ENCODE measurements at places on chromosomes 11 and 22.

DNA sequence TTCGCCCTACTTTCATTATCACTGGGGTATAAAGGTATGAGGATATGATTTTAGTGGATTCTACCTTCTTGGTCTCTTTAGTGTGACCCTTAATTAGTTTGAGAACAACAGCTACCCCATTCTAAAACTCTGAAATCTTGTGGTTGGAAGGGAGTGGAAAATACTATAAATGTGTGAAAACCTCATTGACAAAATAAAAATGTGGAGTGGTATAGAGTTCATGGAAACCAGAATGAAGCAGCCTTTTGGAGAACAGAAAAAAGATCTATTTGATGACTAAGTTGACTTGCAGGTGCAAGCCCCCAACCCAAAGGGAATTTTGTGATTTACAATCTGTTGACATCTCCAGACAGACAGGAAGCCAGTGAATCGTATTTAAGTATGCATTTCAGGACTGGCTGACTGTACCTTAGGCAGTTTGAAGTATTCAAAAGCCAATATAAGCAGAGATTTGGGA lies 75.8 kb downstream of the GAS2 start:
- DNase-seq: no peak

DNA sequence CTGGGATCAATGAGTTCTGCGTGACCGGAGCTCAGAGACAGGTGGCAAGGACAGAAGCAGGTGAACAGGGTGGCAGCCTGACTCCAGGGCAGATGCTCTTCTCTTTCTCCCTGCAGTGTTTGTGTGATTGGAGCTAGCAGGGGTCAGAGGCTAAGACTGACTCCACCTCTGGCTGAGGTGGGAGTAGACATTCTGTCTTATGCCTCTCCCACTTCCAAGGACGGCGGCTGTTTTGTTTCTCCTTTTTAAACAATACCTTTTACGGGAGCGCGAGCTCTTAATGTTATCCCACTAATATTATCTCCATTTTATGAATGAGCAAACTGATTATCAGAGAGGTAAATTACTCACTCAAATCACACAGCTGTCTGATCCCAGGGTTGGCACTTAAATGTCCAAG lies 323.7 kb downstream of the MIAT start:
- DNase-seq: no peak

- no peak for DNase-seq
Measured at GRCh38 chr11:132430429-132431062, 1060.1 kb downstream of the NTM start.

- DNase-seq: no peak
Measured at GRCh38 chr11:66906061-66906733, 49.3 kb downstream of the LRFN4 start.

DNA sequence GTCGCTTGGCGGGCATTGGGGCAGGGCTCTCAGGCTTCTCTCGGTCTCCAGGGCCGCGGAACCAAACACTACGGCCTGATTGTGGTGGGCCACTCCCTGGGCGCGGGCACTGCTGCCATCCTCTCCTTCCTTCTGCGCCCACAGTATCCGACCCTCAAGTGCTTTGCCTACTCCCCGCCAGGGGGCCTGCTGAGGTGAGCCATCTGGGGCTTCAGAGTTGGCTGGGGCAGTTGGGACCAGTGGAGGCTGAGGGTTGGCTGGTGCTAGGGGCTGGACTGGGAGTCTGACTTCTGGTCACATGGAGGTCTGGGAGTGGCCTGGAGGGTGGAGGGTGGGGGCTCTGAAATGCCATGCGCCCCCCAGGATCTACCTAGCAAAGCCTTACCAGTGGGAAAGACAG lies 15.3 kb upstream of the MYRF start:
- no peak for DNase-seq

- no peak for DNase-seq
Measured at GRCh38 chr11:126736682-126737572, 263.6 kb downstream of the KIRREL3 start.

- no peak for DNase-seq
Measured at GRCh38 chr11:114440121-114440860, 1.0 kb downstream of the REXO2 start.

DNA sequence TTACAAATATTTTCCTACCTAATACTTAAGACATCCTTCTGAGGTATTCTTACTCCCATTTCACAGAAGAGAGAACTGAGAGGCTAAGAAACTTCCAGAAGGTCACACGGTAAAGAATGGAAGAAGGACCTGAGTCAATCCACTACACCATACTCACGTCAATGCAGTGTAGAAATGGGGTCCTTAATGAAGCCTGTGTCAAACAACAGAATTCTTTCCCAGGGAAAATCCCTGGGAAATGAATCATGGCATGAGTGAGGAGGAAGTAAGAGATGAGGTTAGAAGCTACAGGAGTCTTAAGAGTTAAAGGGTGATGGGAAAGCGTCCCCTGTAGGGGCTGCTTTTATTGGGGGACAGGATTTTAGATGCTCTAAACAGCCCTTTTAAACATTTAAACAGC lies 147.9 kb downstream of the C11orf91 start:
- no peak for DNase-seq

GRCh38 chr22:44271010-44271500 lies 41.7 kb downstream of the SHISAL1 start:
- no peak for DNase-seq

DNA sequence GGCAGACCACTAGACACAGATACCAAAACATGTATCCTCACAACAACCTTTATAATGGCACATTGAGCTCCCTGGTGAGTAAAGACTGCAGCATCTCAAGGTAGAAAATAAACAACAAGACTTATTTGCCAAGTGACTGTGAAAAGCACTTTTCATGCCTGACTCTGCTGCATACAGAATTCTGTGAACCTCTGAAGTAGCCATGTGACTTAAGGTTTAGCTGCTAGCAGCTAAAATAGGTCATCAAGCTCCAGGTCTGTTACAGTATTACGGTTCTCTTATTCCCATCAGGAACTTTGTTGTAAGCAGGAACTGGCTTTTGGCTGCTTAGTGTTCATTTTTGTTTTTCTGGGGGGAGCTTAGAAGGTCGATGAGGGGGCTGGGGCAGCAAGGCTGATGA lies 139.4 kb downstream of the PAX6 start:
- DNase-seq: no peak

DNA sequence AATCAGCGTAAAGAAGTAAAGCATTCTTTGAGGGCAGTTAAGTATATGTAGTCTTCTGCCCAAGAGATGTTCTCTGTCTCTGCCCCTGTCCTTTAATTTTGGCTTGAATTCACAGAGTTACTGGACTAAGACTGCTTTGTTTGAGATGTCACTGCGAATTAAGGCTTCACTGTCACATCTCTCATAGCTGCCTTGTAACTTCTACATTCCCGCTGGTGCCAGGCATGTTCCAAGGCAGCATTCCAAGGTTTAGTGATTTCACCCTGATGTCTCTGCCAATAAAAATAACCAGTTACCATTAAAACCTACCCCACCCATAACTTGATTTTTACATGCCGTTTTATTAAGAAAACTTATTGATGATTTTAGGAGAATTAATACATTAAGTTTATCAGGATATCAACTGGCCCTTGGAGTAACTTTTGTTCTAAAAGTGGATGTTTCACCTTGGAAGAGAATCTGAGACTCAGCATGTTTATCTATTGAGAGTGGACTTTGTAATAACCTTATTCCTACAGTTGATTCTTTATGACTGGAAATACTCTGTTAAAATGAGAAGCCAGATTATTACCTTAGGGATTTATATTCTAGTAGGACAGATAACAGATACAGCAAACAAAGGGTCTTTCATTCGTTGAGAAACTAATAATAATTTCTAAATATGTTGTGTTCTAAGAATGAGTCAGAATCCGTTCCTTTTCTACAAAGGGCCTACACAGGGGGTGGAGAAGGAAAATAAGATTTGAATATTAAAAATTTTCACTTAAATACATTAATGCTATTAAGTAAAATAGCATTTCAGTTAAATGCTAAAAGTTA lies 110.2 kb downstream of the UVRAG start:
- DNase-seq: no peak

DNA sequence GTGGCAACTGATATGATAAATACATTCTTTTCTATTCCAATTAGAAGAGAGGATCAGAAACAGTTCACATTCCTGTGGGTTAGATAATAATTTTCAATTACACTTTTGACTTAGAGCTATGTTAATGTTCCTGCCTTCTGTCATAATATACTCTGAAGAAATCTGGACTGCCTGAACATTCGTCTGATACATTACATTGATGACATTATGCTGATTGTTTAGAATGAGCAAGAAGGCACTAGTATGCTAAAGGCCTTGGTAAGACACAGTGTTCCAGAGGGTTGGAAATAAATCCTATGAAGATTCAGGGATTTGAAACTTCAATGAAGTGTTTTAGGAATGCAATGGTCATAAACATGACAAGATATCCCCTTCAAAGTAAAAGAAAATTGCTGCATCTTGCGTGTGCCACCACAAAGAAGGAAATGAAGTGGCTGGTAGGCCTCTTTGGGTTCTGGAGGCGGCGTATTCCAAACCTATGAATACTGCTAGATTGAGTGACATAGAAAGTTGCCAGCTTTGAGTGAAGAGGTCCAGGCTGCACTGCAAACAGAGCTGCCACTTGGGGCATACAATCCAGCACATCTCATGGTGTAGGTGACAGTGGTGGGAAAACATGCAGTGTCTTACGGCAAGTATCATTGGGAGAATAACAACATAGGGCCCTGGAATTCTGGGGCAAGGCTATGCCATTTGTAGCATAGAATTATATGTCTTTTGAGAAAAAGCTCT lies 21.2 kb upstream of the PDE3B start:
- no peak for DNase-seq

- DNase-seq: peak; percentile 23
Measured at GRCh38 chr22:31378123-31378522, 21.3 kb upstream of the DRG1 start.

- DNase-seq: no peak
Measured at GRCh38 chr22:46749682-46750529, 11.9 kb upstream of the CERK start.

DNA sequence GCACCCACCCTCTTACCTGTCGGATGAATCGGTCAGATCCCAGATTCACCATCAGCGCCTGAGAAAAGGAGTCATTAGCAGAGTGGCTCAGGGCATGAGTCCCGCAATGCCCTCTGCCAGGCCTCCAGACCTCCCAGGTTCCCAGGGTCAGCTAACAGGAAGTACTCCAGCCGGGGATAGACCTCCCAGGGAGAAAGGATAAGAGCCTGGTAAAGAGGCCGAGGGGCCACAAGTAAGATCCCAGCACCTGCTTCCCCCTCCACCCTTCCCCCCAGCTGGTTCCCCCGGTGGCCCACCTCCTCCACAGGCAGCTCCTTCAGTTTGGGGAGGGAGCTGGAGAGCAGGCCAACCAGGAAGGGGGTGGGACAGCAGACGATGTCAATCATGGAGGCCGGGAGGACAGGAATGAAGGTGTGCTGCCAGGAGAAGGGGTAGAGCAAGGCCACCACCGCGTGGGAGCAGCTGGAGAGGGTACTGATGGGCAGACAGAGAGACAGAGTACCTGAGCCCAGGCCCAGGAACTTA lies 16.4 kb downstream of the RPL27A start:
- DNase-seq: no peak

GRCh38 chr11:3942956-3943497 lies 87.6 kb downstream of the STIM1 start:
- no peak for DNase-seq

GRCh38 chr11:19918302-19919049 lies 205.8 kb downstream of the NAV2 start:
- no peak for DNase-seq

All from AG04449 (cell line).